T-helper 1 cell (primary cell): ENCODE measurements at places on chromosomes 4 and X.

GRCh38 chr4:182923366-182923765 lies 6.2 kb upstream of the DCTD start:
- no peak for DNase-seq

GRCh38 chrX:12657881-12658280 lies 133.3 kb upstream of the PRPS2 start:
- no peak for DNase-seq

DNA sequence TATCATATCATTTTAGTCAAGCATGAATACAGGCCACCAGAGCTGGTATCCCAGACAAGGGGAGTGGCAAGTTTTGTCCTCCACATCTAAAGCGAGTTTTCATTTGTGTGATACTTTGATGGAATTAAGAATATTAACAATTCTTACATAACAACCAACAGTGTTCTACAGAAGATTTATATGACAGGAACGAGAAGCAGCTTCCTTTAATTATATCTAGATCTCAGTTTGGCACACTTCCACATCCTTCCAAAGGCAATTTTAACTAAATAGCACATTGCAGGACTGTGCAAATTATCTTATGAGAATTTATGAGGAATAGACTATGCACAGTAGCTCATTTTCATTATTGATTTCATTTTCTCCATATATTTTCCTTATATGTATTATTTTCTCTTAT lies 121.2 kb upstream of the GUCY1A1 start:
- no peak for DNase-seq

DNA sequence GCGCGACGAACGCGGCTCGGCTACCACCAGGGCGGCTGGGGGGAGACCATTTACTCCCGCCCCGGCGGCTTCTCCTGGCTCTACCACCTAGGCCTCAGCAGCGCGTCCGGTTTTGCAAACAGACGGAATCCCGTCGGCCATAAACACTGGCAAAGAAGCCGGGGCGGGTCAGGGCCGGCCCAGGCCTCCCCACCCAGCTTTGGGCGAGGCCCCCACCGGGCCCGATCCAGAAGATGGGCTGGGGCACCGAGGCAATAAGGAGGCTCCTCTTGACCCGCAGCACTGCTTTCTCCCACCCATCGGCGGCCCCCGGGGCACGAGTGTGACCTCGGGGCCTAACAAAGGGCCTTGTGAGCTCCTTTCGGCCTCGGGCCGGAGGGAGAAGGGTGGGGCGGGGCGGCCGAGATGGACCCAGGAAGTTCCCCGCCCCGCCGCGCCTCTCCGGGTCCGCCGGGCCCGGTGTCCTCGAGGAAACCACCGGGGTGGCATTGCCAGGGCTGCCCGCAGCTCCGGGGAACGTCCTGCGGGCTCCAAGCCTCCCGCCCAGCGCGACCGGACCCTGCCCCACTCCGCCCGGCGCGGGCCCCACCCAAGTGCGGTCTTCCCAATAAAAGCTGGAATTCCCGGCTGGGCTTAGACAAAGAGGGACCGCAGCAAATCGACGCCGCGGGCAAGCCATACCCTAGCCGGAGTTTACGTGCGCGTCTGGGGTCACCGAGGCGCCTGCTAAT lies 5.9 kb downstream of the BCOR start:
- no peak for DNase-seq

DNA sequence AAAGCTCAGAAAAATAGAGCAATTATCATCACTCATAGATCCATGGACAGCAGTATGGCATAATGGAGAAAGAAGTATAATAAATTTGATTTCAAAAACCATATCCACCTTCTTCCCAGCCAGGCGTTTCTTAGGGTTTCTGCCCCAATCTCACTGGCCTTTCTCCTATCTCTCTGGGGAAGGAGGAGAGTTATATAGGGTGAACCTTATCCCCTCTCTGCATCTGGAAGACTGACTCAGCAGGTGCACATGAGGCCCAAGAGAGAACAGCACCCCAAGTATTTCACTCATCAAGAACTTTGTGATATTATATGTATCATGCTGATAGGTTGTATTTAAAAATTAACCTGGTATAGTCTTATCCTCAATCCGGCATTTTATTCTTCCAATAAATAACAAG lies 318.8 kb upstream of the RASGEF1B start:
- DNase-seq, result no peak

GRCh38 chrX:54042609-54043021 lies 1.7 kb downstream of the PHF8 start:
- peak; percentile 33 for DNase-seq

GRCh38 chr4:121728798-121729226 lies 32.0 kb upstream of the ANXA5 start:
- DNase-seq, result no peak

DNA sequence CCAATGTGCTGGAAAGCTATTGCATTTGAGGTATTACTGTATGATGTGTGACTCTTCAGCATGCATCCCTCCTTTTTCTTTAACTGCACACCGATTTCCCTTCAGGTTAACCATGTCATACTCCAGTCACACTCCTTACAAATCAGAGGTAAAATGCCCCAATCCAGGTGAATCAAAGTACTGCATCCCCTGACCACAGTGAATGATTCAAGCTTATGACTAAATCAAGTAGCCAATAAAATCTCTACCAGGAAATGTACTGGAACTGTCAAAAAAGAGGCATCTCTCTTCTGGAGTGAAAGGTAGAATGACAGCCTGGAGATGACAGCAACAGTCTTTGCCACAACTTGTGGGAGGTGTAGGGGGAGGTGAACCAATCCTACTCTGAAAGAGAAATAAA lies 10.4 kb downstream of the ADAMTS3 start:
- DNase-seq, result no peak

- DNase-seq, result no peak
Observed at GRCh38 chr4:99615170-99615820, 40.7 kb downstream of the MTTP start.

DNA sequence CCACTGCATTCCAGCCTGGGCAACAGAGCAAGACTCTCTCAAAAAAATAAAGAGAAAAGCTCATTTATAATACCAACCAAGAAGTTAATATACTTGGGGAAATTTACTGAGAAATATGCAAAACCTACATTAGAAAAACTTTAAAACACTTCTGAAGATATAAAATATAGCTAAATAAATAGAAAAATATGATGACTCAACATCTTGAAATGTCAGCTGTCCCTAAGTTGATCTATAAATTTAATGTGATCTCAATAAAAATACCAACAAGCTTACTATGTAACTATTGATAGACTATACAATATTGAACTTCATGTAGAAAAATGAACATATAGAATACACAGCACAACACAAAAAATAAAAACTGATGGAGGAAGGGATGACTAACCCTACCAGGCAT lies 87.5 kb upstream of the INTU start:
- no peak for DNase-seq

- DNase-seq, result no peak
Observed at GRCh38 chrX:134695999-134696398, 37.7 kb upstream of the PLAC1 start.

DNA sequence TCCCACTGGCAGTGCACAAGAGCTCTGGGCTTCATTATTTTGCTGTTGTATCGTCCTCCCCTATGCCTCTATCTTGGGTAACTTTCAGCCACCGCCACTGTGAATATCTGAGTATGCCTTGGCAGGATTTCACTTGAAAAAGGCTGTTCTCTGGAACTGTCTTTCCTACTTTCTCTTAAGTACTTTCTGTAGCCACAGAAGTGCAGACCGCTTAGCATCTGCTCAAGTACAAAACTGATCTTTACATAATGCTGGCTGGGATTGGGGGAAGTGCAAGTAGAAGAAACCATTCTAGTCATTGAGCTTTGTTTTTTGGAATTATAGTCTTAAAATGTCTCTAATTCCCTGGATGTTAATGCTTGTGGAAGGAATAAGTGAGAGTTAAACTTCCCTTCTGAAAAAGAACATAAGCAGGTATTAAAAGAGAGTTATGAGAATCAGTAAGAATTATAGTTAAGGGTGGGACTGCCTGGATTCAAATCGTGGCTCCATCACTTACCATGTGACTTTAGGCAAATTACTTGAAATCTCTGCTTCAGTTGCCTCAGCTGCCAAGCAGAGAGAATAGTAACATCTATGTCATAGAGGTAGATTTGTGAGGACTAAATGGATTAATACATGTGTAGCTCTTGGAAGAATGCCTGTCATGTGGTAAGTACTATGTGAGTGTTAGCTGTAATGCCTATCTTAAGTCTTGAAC lies 77.5 kb downstream of the MID1IP1 start:
- no peak for DNase-seq

DNA sequence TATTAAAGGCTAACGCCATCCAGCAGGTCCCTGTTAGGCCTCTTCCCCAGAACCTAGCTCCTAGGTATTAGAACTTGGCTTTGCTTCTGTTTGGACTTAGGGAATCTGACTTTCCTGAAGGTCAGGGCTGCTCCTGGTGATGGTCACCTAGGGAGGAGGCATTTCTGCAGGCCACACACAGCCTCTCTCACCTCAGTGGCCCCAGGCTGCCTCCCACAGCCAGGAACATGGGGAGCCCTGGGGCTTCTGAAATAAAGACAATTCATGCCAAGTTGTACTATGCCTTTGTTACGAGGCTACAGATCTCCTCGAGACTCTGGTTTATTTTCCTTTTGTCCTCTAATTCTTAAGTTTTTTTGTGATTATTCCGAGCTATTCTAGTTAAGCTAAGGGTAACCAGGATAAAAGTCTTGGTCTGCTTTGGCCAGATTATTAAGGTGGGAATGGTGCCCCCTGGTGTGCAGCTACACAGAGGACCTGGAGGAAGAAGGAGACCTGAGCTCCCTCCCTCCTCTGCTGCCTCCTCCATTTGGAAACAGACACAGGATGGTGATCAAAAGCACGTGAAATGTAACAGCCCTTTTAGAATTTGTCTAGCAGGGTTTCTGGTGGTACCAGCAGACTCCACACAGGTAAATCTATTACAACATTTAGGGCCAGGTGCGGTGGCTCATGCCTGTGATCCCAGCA lies 131.0 kb downstream of the DCLK2 start:
- no peak for DNase-seq

- no peak for DNase-seq
Observed at GRCh38 chr4:130922955-130923354, 1827.0 kb downstream of the C4orf33 start.

DNA sequence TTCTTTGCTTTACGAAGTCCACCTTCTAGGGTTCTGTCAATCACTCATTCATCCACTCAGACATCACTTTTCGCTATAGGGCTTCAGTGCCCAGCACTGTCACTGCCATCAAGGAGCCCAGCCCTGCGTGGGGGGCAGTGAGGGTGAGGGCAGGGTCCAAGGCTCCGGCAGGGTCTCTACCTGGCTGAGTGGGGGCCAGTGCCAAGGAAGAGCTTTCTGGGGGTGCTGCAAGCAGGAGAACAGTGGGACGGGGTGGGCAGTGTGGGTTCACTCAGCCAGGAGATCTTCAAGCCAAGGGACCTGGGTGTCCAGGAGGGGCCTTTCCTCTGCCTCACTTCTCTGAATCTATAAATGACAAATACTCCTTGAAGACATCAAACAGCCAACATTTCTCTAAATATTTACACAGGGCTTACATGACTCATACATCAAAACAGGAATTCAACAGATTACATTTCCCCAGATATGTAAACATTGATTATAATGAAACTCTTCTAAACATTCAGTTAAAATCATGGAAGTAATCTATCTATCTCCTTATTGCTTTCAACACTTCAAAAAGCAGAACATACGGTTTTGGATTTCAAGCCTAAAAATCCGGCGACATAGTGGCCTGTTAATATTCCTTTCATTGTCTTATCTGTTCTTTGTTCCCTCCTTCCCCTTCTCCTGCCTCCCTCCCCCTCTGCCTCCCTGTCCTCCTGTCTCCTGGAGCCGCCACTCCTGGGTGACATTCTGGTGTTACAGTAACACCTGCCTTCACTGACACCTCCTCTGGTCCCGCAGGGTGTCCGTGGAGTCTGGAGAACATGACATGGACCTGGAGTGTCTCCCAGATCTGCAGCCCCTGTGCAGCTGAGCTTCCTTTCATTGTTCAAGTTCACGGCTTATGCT lies 94.4 kb upstream of the ADRA2C start:
- no peak for DNase-seq

DNA sequence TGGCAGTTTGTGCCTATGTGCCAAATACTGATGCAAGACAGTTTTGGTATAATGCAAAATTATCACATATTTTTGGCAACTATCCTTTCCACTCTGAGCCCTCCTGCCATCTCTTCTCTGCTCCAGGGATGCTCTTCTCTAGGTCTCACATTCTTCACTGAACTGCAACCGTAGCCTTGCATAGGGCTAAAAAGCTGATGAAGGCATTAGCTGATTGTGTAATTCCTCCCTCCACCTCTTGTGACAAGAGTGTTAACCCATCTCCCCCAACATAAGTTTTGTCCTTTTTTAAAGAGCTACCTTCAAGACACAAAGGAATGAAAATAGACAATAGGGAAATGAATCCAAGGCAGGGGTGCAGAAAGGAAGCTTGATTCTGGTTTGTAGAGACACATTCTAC lies 33.1 kb upstream of the ANK2 start:
- no peak for DNase-seq

DNA sequence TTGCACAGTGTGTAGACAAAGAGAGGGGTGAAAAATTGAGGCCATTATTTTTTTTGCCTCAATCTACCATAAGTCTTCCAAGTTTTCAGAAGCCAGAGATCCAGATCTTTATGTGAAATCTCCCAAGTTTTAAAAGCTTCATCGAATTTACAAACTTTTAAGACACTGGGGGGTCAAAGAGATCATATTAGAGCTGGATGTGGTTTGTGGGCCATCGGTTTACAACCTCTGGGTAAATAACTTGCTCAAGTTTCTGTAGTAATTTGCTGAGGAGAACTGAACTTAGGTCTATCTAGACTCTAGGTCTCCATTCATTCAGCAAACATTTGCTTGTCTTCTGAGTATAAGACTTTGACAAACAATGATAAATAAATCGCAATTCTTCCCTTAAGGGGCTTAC lies 54.0 kb upstream of the CHRNA9 start:
- no peak for DNase-seq

DNA sequence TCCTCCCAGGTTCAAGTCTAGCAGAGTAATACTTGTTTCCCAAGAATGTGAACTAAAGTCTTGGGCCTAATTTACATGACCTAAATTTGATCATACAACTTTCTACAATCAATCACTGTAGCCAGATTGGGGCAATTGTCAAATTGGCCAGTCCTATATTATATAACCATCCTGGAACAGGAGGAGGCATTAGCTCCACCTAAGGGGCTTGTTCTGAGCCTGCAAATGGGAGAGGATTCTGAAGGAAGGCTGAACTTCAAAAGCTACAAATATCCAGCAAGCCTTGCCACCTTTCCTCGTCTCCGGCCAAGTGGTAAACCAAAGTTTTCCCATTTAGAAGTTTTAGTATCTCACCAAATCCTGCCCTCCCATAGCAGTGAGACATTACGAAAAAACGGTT lies 1289.6 kb upstream of the TENM3 start:
- DNase-seq, result no peak

- no peak for DNase-seq
Observed at GRCh38 chr4:83390944-83391343, 56.3 kb upstream of the HPSE start.

GRCh38 chr4:80072228-80072743 lies 743 bp downstream of the ANTXR2 start:
- peak; percentile 28 for DNase-seq

DNA sequence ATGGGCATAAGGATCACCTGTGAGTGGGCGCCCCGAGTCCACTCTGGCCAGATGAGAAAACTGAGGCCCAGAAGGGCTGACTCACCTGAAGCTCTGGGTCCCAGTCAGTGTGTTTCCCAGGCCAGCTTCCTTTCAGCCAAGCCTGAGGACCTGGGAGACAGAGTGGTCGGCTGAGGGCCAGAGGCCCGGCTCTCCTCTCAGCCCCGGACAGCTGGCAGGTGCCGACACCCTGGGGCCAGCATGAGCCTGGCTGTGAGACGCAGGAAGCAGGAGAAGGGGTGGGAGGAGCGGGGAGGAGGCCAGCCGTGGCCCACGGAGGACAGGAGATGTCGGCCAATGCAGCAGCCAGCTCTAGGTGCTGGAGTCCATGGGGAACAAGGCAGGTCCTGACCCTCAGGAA lies 28.9 kb downstream of the ATP2B3 start:
- DNase-seq, result no peak

GRCh38 chr4:78056265-78057129 lies 626 bp upstream of the FRAS1 start:
- DNase-seq, result no peak
